ENCODE measurements at places on chromosomes 2 and 18.

DNA sequence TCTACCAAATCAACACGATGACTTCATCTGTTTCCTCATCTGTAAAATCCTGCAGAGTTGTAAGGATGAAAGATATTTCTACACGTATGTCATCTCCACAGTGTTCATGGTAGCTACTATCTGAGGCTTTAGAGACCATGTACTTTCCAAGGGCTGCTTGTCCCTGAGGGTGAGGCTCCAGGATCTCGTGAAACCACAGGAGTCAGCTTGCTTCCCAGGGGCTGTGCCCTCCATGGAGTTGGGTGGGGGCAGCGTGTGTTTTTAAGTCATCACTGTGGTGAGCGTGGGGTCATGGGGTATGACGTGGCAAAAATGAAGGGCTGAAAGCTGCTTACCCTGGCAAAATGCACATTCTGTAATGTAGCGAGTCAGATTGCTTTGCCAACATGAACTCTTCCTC lies 81.6 kb downstream of the ASAP2 start:
- DNase-seq, result no peak

GRCh38 chr2:8469709-8470493 lies 212.0 kb upstream of the ID2 start:
- DNase-seq, result no peak

- DNase-seq, result no peak
These were observed 69.8 kb downstream of the DHRS9 start for GRCh38 chr2:169139145-169139544.

DNA sequence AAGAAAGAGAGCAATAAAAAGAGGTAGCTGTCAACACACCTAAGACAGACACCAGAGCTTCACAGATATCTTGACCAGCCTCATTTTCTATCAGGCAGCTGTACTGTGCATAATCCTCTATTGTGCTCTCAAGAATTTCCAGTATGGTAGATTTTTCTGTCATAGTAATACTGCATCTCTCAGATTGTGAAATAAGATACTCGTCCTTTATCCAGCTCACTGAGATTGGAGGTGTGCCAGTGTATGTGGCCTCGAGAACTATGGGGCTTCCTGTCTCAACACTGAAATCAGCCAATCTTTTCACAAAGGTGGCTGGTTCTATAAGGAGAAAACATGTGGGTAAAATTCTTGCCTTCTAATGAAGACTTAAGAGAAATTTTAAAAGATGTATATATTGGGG lies 88.9 kb downstream of the TTN start:
- DNase-seq, result no peak

All from HL-60 (cell line).